ENCODE measurements at places on chromosomes 6 and 20.

- DNase-seq = peak; percentile 90
Measured at GRCh38 chr6:11772109-11772825, 6.3 kb downstream of the ADTRP start.

GRCh38 chr6:168416531-168416930, 24.5 kb upstream of the SMOC2 start:
- no peak for DNase-seq

DNA sequence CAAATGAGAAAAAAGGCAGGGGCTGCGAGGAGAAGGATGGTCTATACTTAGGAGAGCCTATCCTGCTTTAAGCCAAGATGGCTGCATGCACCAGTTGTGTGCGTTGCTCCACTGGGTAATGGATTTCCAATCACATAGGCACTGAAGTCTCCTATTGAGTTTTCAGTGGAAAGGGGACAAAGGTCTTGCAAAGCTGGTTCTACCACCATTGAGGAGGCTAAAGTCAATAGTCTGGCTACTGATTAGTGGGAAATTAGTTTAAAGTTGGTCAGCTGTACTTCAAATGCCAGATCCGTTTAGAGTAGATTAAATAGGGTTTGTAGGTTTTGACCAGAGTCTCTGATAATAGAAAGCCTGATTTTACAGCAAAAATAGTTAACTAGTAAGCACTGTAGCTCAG, 104.9 kb downstream of the SESN1 start:
- DNase-seq = no peak

DNA sequence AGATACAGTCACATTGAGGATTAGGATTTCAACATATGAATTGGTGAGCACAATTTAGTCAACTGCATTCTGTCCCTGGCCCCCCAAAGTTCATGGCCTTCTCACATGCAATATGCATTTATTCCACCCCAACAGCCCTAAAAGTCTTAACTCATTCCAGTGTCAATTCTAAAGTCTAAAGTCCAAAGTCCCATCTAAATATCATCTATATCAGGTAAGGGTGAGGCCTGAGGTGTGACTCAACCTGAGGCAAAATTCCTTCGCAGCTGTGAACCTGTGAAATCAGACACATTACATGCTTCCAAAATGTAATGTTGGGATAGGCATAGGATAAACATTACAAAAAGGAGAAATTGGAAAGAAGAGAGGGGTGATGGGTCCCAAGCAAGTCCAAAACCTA, 27.8 kb downstream of the CLIC5 start:
- DNase-seq = no peak

DNA sequence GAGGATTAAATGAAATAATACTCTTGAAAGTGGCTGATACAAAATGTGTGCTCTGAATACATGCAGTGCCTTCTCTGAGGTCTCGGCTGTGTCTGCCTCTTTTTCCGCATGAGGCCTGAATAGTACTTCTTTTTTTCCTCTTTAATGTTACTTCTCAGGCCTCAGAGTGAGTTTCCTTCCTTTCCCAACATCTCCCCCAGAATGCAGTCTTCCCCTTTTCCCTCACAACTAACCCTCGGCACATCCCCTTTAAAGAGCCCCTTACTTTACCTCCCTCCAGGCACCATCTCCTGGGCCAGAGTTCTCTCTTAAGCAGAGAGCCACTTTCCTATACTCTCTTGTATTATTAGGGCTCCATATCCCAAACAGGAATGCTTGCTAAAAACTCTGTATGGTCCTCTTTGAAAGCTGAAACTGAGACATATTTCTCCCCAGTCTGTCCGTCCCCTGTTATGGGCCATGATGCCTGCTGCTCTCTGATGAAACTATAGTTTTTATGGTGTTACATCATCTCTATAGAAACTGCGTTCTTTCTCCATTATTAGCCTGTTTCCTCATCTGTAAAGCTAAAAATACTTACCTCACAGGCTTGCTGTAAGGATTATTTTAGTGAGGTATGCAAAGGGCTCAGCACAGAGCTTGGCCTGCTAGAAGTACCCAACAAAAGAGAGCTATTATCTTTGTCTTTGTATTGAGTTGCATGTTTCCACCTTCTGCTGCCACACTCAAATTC, 2.3 kb downstream of the PLAGL2 start:
- DNase-seq = no peak

- no peak for DNase-seq
Measured at GRCh38 chr6:35275744-35276260, 16.3 kb downstream of the ZNF76 start.

DNA sequence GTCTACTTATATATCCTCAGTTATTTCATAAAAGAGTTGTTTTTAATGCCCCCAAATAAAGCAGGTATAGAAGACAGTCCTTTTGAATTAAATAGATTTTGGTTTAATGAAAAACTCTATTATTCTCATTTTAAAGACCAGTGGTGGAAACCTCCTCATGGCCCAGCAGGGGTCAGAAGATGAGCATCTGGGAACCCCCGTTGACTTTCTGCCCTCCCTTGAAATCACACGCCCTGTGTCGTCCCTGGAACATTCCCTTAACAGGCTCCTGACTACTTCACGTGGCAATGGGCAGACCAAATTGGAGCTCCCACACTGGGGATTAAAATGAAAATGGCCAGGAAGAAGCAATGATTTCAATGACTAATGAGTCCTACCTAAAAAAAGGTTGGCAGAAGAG, 220.9 kb downstream of the KIF16B start:
- no peak for DNase-seq

GRCh38 chr6:68654134-68654533, 19.1 kb downstream of the ADGRB3 start:
- no peak for DNase-seq

- DNase-seq = no peak
Measured at GRCh38 chr6:113396730-113397129, 460.4 kb upstream of the MARCKS start.

DNA sequence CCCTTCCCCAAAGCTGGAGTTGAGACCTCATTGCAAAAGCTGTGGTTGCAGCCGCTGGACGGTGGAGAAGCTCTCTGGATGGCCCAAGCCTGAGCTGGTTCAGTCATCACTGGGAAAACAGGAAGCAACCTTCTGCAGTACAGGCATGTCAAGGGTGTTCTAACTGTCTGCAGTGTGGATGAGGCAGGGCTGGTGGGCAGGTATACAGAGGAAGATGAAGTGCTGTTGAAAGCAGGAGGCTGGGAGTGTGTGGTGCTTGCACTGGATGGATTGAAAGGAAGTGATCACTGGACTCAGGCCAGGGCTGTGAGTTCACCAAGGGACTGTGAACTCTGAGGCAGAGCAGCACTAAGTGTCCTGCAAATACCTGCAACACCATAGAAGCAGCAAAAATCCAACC, 89.0 kb upstream of the NOX3 start:
- DNase-seq = no peak

- no peak for DNase-seq
Measured at GRCh38 chr20:33843854-33844253, 32.7 kb downstream of the CHMP4B start.

- DNase-seq = peak; percentile 54
Measured at GRCh38 chr6:73739096-73739495, 43.1 kb downstream of the CD109 start.

DNA sequence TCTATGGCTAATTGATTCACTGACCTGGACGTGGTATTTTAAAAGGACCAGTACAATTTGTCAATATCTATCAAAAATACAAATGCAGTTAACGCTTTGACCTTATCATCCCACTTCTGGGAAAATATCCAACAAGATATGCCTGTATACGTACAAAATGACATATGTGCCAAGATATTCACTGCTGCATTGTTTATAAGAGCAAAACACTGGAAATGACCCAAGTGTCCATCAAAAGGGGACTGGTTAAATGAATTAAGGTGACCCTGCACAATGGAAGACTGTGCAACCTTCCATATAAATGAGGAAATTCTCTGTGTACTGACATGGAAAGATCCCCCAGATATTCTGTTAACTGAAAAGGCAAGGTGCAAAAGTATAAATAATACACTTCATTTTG, 13.9 kb downstream of the TRAM2 start:
- no peak for DNase-seq

DNA sequence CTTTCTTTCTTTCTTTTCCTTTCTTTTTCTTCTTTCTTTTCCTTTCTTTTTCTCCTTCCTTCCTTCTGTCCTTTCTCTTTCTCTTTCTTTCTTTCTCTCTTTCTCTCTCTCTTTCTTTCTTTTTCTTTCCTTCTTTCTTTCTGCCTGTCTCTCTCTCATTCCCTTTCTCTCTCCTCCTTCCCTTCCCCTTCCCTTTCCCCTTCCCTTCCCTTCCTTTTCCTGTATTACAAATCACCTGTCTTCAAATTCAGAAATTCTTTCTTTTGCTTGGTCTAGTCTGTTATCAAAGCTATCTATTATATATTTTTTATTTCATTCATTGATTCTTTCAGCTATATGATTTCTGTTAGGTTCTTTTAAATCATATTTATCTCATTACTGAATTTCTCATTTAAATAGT, 315.2 kb upstream of the NOX3 start:
- no peak for DNase-seq

DNA sequence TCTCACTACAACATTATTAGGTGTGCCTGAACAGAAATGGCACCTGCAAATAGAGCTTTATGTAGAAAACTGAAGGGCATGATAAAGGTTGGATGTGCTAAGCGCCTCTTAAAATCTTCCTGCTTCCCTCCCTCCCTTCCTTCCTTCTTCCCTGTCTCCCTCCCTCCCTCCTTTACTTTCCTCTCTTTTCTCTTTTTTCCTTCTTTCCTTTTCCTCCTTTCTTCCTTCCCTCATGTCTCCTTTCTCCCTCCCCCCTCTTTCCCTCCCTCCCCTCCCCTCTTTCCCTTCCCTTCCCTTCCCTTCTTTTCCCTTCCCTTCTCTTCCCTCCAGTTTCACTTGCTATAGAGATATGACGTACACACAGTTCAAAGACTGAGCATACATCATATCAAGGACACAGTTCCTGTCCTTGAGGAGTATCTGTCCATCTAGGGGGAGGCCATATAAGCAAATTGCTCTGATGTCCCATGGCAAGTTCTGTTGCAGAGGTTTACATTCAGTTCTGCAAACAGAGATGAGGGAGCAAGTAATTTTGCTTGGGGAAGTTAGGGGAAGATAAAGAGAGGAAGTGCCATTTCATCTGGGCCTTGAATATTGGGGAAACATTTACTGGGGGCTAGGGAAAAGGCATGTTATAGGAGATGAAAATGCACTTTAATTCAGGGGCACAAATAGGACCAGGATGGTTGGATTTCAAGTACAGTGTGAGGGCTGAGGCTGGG, 79.0 kb upstream of the EEF1E1 start:
- no peak for DNase-seq

DNA sequence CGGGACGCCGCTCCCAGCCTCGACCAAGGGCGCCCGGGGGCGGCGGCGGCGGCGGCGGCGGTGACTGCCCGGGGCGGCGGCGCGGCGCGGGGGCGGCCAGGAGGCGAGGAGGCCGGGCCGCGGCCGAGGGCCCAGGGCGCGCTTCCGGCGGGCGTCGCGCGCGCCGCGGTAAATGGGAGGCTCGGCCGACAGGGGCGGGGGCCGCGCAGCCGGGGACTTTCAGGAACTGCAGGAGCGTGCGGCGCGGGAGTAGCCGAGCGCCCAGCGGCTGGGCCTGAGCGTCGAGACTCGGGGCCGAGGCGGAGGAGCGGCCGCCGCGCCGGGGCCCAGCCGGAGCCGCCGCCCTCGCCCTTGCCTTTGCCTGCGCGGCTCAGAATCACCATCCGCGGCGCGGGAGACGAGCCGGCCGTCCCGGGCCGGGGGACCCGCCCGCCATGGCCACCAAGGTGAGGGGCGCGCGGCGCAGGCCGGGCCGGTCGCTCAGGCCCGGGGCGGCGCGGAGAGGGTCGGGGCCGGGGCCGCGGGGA, at the start of gene SNX9:
SNX9 (plus strand) TSS at position 246 of the 527 bp plus-strand sequence; CDS start at position 435, 189 bp downstream.
- DNase-seq = no peak

DNA sequence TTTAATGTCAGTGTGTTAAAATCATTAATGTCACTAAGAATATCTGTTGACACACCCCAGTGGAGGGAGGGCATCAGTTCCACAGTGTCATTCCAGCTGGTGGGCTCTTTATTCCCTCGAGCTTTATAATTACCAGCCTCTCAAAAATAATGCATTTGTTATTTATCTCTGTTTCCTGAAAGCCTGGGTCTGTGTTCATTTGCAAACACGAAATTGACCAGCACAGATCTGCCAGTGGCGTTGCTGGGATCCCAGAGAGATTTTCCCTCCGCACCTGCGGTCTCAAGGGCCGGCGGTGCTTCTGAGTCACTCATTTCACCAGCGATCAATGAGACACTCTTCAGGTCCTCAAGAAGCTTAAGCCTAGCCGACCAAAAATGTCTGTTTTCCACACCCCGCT, 5.7 kb upstream of the PYGB start:
- no peak for DNase-seq

DNA sequence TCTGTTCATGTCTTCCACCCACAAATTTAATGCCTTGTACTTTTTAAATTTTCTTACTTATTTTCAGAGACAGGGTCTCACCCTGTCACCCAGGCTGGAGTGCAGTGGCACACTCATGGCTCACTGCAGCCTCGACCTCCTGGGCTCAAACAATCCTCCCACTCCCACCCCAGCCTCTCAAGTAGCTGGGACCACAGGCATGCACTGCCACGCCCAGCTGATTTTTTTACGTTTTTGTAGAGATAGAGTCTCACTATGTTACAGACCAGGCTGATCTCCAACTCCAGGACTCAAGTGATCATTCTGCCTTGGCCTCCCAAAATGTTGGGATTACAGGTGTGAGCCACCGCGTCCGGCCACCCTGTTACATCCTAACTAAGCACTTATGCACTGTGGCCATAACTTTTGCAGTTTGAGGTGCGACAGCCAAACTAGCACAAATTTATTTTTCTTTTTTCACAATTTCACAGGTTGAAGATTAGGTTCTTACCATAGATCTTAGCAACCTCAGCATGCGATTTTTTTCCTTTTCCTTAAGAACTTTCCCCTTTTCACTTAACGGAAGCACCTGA, 92.1 kb downstream of the EPB41L2 start:
- DNase-seq = no peak

DNA sequence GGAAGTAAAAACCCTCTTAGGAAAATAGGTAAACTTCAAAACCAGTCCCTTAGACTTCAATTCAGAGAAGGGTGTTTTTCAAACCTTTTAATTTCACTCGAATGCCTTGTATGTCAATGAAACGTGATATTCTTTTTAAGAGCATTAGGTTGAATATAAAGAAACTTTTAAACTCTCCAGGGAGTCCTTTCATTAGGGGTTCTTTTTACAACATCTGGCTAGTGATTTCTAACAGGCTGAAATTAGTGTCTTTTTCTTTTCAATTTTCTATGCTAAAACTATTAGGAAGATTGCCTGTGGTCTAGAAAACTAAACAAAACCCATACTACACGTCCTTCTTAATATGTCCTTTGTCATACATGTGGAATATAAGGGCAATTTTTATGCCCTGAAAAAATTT, 569.7 kb upstream of the CITED2 start:
- no peak for DNase-seq

GRCh38 chr6:170162011-170162774, 128.7 kb downstream of the DLL1 start:
- no peak for DNase-seq

All from AG04450 (cell line).